ENCODE measurements at places on chromosomes 4 and X.

DNA sequence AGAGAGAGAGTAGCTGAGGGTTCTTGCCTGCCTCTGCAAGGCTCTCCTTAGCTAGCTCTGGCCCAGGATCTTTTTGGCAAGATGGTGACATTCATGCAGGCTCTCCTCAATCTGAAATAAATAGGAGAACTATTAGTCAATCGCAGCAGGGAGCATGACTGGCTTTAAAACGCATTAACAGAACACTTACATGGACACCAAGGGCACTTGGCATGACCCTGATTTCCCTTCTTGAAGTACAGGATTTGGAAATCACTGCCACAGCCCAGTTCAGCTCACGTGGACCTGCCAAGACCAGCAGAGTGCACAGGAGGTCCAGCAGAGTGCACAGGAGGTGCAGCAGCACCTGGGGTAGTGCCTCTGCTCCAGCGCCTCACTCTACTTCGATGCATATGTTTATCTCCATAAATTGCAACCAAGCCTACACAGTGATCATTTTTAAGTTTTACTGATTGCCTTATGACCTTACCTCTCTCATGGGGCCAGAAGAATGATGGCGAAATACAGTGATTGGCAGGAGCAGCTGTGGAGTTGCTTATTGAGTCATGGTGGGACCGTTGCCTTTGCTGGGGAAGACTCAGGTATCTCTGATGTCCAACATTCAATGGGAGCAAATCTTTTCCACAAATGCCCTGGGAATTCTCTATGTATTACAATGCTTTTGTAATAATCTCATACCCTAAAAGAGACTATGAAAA, 122.4 kb downstream of the SYNPO2 start:
- DNase-seq, result no peak

GRCh38 chr4:7414046-7414445, 20.7 kb downstream of the PSAPL1 start:
- no peak for DNase-seq

- no peak for DNase-seq
These were observed 309.1 kb downstream of the TLL1 start for GRCh38 chr4:166182145-166182544.

DNA sequence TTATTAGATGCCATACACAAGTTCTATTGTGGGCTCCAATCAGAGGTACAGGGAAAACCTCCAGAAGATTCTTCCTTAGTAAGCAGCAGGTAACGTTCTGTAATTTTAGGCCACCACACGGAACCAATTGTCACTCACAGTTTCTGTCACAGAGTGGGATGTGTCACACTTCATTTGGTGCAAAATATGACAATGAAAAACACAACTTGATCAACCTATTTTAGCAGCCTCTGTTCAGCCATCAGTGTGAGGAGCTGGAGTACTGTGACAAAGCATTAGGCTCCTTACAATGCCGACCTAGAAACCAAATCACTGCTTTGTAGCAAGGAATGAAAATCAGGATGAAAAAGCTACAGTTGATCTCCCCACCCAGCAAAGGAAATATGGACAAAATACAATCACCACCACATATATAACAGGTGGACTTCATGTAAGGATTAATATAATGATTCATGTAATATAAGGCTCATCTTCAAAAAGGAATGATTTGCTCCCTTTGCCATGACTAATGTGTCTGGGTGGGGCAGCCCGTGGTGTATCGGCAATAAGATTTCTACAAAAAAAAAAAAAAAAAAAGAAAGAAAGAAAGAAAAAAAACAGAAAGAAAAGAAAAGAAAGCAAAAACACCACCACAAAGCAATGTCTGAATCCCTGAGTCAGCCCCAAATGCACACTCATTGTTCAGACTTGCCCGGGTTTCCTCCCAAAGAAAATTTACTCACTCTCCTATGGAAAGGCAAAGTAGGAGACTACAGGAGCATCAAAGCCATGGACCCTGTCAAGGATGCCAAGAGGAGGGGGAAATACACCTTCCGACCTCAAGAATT, 36.0 kb downstream of the SLC9A7 start:
- no peak for DNase-seq

GRCh38 chr4:44927399-44928380, 201.3 kb upstream of the GNPDA2 start:
- DNase-seq, result no peak

- no peak for DNase-seq
These were observed 489.6 kb downstream of the STPG2 start for GRCh38 chr4:97653701-97654100.

- no peak for DNase-seq
These were observed 40.0 kb upstream of the IRF2 start for GRCh38 chr4:184514121-184514988.

GRCh38 chr4:88208156-88208555, 49.7 kb upstream of the ABCG2 start:
- DNase-seq, result no peak

- DNase-seq, result no peak
These were observed 1.5 kb upstream of the ADAD1 start for GRCh38 chr4:122377352-122377751.

GRCh38 chr4:41939016-41939626, 3.9 kb downstream of the TMEM33 start:
- DNase-seq, result no peak

GRCh38 chrX:43809463-43809862, 72.8 kb downstream of the MAOB start:
- DNase-seq, result no peak
